Fibroblast of upper back skin (primary cell): ENCODE measurements at places on chromosomes 7 and 10.

GRCh38 chr7:132930881-132931280 is 151.0 kb downstream of the CHCHD3 start:
- DNase-seq, result peak; percentile 9

DNA sequence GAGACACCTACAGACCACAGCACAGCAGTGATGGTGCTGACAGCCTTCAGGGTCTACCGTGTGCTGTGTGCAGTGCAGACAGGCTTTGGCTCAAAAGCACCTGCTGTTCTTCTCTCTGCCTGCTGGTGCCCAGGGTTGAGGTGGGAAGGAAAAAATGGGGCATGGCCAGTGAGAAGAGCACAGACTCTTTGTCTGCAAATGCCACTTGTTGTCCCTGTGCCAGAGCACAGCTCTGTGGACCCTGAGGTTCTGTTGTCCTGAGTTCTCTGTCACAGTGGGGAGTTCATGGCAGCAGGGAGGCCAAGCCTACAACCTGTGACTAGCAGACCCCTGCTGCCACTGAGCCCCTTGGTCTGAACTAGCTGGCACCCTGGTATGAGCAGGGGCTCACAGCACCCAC is 376.7 kb downstream of the GLRX3 start:
- no peak for DNase-seq

- peak; percentile 91 for DNase-seq
Observed at GRCh38 chr7:41869091-41869490, 166.2 kb upstream of the INHBA start.

- no peak for DNase-seq
Observed at GRCh38 chr7:87369216-87369615, 23.8 kb downstream of the CROT start.

GRCh38 chr10:4676566-4676965 is 149.4 kb upstream of the AKR1E2 start:
- no peak for DNase-seq

GRCh38 chr10:99369551-99369950 is 40.4 kb downstream of the CNNM1 start:
- no peak for DNase-seq

- peak; percentile 64 for DNase-seq
Observed at GRCh38 chr7:81447351-81447952, 322.4 kb downstream of the HGF start.

DNA sequence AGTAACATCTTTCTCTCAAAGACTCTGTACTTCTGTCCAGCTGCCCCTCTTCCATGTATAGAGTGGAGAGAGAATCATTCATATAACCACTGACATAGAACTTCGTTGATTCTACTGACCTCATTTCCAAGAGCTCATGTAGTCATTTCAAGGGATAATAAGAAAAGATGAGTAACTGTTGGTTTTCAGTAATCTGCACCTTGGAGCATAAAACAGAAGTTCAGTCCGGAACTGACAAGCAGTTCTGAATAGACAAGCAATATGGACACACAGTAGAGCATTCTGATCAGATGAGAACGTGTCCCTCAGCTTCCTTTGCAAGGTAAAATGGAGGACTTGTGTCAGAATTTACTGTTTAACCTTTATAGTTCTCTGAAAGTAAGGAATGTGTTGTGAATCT is 847.1 kb downstream of the REEP3 start:
- no peak for DNase-seq

DNA sequence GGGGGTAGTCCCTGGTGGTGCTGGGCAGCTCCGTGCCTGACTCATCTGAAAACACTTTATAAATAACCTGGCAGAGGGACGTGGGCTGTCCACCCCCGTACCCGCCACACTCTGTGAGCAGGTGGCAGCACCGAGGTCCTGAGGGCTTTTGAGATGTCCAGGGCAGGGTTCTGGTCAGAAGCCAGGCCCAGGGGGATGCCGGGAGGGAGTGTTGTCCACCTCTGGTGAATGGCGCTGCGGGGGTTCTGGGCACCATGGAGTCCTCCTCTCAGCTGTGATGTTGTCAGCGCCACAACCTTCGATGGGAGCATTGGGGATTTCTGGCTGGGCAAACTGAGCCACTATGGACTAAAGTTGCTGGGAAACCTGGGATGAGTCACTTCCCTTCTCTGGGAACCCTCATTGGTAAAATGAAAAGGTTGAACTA is 27.4 kb upstream of the GOLGA7B start:
- no peak for DNase-seq

- peak; percentile 24 for DNase-seq
Observed at GRCh38 chr7:42017349-42017986, 219.5 kb downstream of the GLI3 start.

DNA sequence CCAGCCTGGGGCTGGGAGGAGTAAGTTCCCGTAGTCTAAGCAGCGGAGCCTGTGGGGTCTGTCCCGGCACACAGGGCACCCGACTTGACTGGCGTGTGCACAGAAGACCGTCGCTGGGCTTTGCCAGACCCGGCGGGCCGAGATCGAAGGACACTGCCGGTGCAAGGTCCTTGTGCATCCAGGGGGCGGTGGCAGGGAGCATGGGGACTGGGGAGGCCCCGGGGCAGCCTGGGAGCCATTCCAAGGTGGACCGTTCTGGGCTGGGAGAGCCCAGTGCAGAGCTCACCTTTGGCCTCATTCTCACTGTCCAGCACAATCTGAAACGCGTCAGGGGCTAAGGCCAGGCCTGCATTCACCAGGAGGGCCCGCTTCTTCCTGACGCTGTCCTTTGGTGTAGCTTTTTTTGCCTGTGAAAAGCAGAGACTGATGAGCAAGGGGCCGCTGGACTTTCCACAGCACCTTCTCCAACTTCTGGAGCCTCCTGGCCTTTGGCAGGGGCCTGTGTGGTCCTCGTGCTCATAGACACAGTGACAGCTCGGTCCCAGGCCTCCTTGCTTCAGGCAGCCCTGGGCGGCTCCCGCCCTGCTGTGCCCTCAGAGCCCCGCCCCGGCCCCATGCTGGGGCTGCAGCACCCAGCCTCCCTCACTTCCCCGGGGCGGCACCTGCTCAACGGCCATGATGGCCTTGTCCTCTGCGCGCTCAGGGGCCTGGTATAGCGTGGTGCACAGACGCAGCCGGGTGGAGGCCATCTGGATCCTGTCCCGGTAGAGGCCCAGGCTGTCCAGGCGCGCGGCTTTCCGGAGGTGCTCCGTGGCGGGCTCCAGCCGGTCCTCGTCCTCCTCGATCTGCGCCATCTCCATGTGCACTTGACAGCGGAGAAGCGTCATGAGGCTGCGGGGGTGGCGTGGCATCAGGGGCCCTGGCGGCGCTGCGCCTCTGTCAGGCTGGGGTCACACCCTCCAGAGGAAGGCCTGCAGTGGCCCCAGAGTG is 20.3 kb downstream of the CFAP46 start:
- no peak for DNase-seq

GRCh38 chr10:6704896-6705295 is 124.8 kb upstream of the PRKCQ start:
- DNase-seq, result no peak

DNA sequence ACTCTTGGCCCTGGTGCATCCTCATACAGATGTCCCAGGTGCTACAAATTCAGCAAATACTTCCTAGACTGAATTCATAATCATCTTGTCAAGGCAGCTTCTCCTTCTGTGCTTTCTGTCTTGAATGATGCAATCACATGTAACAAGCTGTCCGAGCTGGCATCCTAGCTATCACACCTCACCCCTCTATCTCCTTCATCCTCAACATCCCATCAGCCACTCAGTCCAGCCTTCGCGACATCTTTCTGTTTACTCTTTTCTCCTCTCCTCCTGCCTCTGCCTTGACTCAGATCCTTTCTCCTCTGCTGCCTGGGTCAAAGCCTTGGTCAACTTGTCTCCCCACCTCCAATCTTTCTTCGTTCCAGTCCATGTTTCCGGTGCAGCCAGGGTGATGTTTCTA is 240.4 kb upstream of the CELF2 start:
- peak; percentile 31 for DNase-seq

DNA sequence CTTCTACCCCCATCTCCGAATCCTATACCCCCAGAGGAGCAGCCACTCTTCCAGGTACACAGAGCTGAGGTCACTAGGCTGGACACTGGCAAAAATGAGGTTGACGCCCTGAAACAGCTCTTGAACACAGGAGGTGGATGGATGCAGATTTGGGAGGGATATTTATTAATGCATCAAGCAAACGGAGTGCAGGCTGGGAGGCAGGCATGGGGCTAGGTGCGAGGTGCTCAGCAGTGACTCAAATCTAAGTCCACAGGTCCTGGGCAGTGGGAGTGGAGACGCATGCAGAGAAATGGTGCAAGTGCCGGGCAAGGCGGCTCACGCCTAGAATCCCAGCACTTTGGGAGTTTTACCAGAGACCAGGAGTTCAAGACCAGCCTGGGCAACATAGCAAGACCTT is 11.0 kb downstream of the GUSB start:
- no peak for DNase-seq
